ENCODE measurements at places on chromosomes 5 and 9. TPM values are rescaled to one million over a fixed set of nuclear protein-coding genes. Genes with fewer than 3 reads are reported as not detected.

Gene EPB41L4A
- total RNA-seq = 1.2 TPM

Gene C9orf57
- not detected for total RNA-seq

Gene GRM6
- total RNA-seq = not detected

Gene DRD1
- 0.51 TPM for total RNA-seq

Gene MYORG
- 4.3 TPM for total RNA-seq

Gene DEPDC1B
- total RNA-seq = 17.4 TPM

Gene FCN2
- not detected for total RNA-seq

Gene CDH9
- not detected for total RNA-seq

Gene NADK2
- 12.2 TPM for total RNA-seq

Gene ANKRD34B
- not detected for total RNA-seq
